Spleen (tissue), 13 donors: ENCODE measurements at places on chromosomes 11 and 22. TPM values are rescaled to one million over a fixed set of nuclear protein-coding genes. Genes with fewer than 3 reads are reported as not detected.
A peak's percentile ranks its signal among the peaks of the same experiment; 100 is the strongest.

DNA sequence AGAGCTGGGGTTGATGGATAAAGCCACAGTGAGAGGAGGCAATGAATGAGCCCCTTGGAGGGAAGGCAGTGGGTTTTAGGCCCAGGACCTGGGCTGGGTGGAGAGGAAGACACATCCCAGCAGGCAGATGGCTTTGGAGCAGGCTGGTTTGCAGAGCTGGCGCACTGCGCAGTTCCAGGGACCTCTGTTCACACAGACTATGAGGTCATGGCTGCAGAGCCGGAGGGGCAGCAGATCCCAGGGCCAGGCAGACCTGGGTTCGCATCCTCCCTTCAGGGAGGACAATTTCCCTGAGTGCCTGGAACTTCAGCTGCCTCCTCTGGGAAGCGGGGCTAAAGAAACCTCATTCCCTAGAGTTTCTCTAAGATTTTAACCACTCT, 28.2 kb upstream of the DGKZ start:
- no peak overlapping the region for H3K4me3 ChIP-seq

DNA sequence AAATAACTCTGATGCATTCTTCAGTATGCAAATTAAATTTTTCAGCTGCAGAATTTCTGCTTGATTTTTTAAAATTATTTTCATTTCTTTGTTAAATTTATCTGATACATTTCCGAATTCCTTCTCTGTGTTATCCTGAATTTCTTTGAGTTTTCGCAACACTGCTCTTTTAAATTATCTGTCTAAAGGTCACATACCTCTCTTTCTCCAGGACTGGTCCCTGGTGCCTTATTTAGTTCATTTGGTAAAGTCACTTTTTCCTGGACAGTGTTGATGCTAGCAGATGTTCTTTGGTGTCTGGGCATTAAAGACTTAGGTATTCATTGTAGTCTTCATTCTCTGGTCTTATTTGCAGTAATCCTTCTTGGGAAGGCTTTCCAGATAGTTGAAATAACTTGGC, 577.4 kb upstream of the LUZP2 start:
- no peaks in the 10 kb centered on the region for H3K4me1 ChIP-seq
- H3K27me3 ChIP-seq = no peaks in the 10 kb centered on the region
- no peak for DNase-seq
- no peaks in the 10 kb centered on the region for H3K36me3 ChIP-seq

DNA sequence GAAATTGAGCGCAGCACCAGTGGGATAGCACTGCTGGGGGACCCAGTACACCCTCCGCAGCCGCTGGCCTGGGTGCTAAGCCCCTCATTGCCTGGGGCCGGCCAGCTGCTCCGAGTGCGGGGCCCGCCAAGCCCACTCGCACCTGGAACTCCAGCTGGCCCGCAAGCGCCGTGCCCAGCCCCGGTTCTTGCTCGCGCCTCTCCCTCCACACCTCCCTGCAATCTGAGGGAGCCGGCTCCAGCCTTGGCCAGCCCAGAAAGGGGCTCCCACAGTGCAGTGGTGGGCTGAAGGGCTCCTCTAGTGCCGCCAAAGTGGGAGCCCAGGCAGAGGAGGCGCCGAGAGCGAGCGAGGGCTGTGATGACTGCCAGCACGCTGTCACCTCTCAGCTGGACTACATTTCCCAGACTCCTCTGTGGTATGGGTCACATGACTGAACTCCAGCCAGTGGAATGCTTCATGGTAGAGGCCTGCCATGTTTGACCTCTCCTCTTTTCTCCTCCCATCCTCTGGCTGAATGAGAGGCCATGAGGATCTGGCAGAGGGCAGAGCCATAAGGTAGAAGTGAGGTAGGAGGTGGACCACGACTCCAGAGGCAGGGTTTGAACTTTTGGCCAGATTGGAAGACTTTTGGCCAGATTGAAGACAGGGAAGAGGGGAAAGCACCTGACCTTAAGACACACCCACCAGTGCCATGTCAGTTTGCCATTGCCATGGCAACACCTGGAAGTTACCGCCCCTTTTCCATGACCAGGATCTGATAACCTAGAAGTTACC, 6.2 kb downstream of the MRGPRD start:
- no peaks in the 10 kb centered on the region for H3K4me1 ChIP-seq
- no peaks in the 10 kb centered on the region for H3K27me3 ChIP-seq
- DNase-seq = peak; percentile 67
- H3K27ac ChIP-seq = no peak overlapping the region

DNA sequence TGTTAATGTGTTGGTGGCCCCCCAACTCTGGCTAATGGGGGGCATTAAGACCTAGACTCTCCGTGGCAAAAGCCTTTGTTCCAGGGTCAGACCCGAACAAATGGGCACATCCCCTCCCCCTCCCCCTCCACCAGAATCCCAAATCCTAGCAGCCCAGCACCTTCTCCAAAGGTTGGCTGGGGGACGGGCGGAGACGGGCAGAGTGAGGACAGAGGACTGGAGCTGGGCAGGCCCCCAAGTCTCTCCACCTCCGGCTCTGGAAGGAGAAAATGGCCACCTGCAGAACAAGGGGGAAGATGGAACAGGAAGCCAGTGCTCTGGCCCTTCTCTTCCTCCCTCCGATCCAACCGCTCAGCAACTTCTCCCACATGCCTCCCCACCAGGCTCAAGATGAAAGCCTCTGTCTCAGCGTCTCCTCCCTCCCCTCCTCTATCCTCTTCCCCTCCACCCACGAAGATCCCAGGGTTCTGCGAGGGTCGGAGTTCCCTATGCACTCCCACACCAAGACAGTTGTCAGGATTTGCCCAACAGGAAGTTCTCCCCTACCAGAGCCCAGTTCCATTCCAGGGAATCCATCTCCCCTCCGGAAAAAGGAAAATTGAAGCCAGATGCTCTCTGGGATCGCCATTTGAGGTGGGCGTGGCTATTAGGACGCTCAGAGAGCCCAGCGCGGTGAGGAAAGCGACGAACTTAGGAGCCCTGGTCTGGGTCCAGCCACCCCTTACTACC, 20.1 kb downstream of the ADA2 start:
- H3K4me1 ChIP-seq = peaks cover 5% of the 10 kb centered on the region
- H3K36me3 ChIP-seq = no peaks in the 10 kb centered on the region
- no peaks in the 10 kb centered on the region for H3K27me3 ChIP-seq

DNA sequence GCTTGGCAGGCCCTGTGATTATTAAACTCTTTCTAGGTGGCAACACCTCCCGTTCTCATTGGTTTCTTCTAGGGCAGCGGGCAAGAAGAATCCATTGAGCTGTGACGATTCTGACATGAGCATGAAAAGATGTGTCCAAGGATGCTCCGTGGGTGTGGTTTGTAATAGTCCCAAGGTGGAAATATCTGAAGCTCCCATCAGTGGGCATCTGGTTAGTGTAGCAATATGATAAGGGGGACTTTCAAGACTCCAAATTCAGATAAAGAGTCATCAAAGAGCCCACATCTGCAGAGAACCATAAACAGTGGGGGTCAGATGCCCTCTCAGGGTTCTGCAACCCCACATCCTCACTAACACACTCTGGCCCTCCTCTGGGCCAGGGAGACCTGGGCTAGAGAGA, 42.6 kb downstream of the TST start:
- no peak overlapping the region for H3K4me3 ChIP-seq
- peaks cover 18% of the 10 kb centered on the region for H3K4me1 ChIP-seq
- no peaks in the 10 kb centered on the region for H3K36me3 ChIP-seq
- no peak overlapping the region for H3K27ac ChIP-seq
- DNase-seq = no peak

- DNase-seq = no peak
- no peak overlapping the region for H3K27ac ChIP-seq
- no peaks in the 10 kb centered on the region for H3K36me3 ChIP-seq
- no peak overlapping the region for H3K4me3 ChIP-seq
- no peaks in the 10 kb centered on the region for H3K27me3 ChIP-seq
- H3K4me1 ChIP-seq = no peaks in the 10 kb centered on the region
Measured at GRCh38 chr22:34620832-34621231, 445.1 kb upstream of the ISX start.

- no peaks in the 10 kb centered on the region for H3K4me1 ChIP-seq
- H3K27ac ChIP-seq = no peak overlapping the region
- DNase-seq = peak; percentile 16
- no peaks in the 10 kb centered on the region for H3K36me3 ChIP-seq
- no peak overlapping the region for H3K4me3 ChIP-seq
Measured at GRCh38 chr11:117425679-117426296, 98.1 kb downstream of the CEP164 start.

GRCh38 chr11:124078591-124078990, 36.7 kb upstream of the VWA5A start:
- H3K4me3 ChIP-seq = no peak overlapping the region
- DNase-seq = no peak
- H3K4me1 ChIP-seq = no peaks in the 10 kb centered on the region
- H3K27me3 ChIP-seq = peaks cover 31% of the 10 kb centered on the region

- DNase-seq = no peak
- H3K4me1 ChIP-seq = peaks cover 5% of the 10 kb centered on the region
- H3K4me3 ChIP-seq = no peak overlapping the region
- H3K36me3 ChIP-seq = no peaks in the 10 kb centered on the region
- no peak overlapping the region for H3K27ac ChIP-seq
Measured at GRCh38 chr11:1067812-1068496, 6.7 kb upstream of the MUC2 start.

GRCh38 chr11:18617688-18618341, 16.3 kb downstream of the SPTY2D1 start:
- peaks cover 3% of the 10 kb centered on the region for H3K36me3 ChIP-seq
- no peak for DNase-seq
- no peaks in the 10 kb centered on the region for H3K27me3 ChIP-seq
- no peak overlapping the region for H3K4me3 ChIP-seq
- peak overlapping the region; percentile 52 for H3K27ac ChIP-seq

DNA sequence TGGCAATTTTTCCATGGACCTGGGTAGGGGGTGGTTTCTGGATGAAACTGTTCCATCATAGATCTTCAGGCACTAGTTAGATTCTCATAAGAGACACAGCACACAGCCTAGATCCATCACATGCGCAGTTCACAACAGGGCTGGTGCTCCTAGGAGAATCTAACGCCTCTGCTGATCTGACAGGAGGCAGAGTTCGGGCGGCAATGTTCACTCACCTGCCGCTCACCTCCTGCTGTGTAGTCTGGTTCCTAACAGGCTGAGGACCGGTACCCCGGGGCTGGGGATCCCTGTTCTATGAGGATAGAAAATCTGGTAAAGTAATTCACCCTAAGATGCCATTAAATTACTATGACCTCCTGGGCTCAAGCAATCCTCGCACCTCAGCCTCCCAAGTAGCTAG, 318.0 kb downstream of the KIRREL3 start:
- no peaks in the 10 kb centered on the region for H3K36me3 ChIP-seq
- no peak for DNase-seq
- no peak overlapping the region for H3K4me3 ChIP-seq
- no peak overlapping the region for H3K27ac ChIP-seq
- H3K27me3 ChIP-seq = no peaks in the 10 kb centered on the region
- no peaks in the 10 kb centered on the region for H3K4me1 ChIP-seq

DNA sequence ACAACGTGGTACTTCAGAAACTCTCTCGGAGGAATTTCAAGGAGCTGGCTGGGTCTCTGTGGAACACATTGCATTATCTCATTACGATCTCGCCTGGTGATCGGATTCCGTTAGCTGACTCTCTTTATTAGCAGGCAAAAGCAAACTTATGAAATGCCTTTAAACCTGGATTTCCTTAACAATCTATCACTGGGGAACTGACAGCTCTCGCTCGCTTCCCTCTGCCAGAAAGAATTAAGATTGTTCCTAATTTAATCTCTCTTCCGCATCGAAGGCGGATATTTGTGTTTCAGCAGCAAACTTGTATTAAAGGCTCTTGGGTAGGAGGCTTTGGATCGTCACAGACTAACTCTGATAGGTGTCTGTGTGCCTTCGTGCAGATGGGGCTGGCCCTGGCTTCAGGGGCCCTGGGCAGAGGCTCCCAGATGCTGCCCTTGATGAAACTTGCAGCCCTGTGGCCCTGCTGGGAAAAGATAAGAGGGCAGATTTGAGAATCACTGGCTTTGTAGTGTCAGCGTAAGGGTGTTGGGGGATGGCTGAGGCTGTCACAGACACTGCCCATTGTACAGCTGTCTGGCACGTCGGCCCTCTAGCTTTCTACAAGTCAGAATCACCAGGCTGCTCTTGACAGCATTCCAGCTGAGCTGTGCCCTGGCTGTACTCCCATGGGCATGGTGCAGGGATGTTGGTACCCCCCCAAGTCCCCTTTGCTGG, 162.2 kb upstream of the NECTIN1 start:
- no peak overlapping the region for H3K27ac ChIP-seq
- H3K4me1 ChIP-seq = no peaks in the 10 kb centered on the region
- no peak overlapping the region for H3K4me3 ChIP-seq
- no peaks in the 10 kb centered on the region for H3K36me3 ChIP-seq

GRCh38 chr11:115606498-115607220, 102.4 kb upstream of the CADM1 start:
- no peak overlapping the region for H3K4me3 ChIP-seq
- DNase-seq = no peak
- no peaks in the 10 kb centered on the region for H3K27me3 ChIP-seq
- no peaks in the 10 kb centered on the region for H3K36me3 ChIP-seq

DNA sequence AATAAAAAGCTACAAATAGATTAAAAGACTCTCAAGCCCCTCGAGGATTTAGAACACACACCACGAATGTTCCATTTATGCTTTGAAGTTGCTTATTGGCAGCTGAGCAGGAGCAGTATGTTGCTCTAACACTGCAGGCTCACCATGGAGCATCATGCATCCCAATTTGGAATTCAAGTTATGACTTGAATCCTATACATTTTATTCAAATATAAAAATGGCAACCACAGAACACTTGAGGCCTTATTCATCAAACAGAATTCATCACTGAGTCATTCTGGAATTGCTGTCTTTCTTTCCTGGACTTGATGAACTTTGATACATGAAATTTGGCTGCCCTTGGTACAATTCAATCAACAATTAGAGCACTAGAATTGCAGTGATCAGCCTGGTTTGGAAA, 24.5 kb upstream of the BLID start:
- no peaks in the 10 kb centered on the region for H3K27me3 ChIP-seq
- no peak overlapping the region for H3K4me3 ChIP-seq
- DNase-seq = no peak
- H3K4me1 ChIP-seq = no peaks in the 10 kb centered on the region
- no peak overlapping the region for H3K27ac ChIP-seq
- no peaks in the 10 kb centered on the region for H3K36me3 ChIP-seq

GRCh38 chr11:7666292-7666866, 6.9 kb downstream of the CYB5R2 start:
- H3K27ac ChIP-seq = no peak overlapping the region
- H3K36me3 ChIP-seq = peaks cover 6% of the 10 kb centered on the region
- H3K4me3 ChIP-seq = no peak overlapping the region

- H3K4me1 ChIP-seq = no peaks in the 10 kb centered on the region
- H3K4me3 ChIP-seq = no peak overlapping the region
- H3K27me3 ChIP-seq = no peaks in the 10 kb centered on the region
- H3K27ac ChIP-seq = no peak overlapping the region
- peak; percentile 49 for DNase-seq
- H3K36me3 ChIP-seq = no peaks in the 10 kb centered on the region
Measured at GRCh38 chr11:42066113-42066512, 606.7 kb upstream of the LRRC4C start.

DNA sequence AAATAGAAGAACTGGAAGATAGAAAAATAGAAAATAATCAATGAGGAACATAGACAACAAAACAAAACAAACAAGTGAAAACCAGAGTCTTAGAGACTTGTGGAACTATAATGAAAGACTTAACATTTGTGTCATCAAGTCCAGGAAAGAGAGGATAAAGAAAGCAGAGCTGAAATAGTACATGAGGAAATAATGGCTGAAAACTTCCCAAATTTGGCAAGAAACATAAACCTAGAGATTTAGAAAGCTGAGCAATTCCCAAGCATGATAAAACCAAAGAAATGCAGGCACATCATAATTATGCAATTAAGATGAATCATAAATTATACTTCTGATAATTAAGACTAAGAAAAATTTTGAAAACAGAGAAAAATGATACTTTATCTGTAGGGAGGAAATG, 614.5 kb downstream of the ETS1 start:
- no peak overlapping the region for H3K27ac ChIP-seq
- no peak overlapping the region for H3K4me3 ChIP-seq
- no peaks in the 10 kb centered on the region for H3K27me3 ChIP-seq
- H3K36me3 ChIP-seq = no peaks in the 10 kb centered on the region

Gene CYP2D6
- 1.5 TPM for total RNA-seq

Gene SMTNL1
- not detected for total RNA-seq

Gene MUC15
- total RNA-seq = not detected

Gene TLCD5
- total RNA-seq = 3.1 TPM

Gene CELSR1
- total RNA-seq = 4.8 TPM
